ENCODE measurements at places on chromosomes 6 and 20.

DNA sequence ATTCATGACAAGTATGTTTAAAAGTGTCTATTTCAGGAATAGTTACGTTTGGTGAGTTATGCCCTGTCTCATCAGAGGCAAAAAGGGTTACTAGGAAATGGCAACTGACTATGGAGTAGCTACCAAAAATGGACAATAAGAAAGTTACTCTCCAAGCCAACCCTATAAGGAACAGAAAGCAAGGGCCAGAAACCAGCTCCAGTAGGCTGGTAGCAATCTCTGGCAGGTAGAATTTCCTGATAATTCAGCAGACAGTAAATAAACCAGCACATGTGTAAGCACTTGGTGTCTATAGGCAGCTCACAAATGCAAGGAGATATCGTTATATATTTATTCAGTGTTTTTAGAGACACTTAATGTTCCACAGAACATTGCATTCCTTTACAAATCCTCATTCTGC, 20.3 kb downstream of the SOX4 start:
- DNase-seq: no peak

GRCh38 chr20:54132612-54133433, 41.0 kb downstream of the CYP24A1 start:
- no peak for DNase-seq

GRCh38 chr6:93792746-93793145, 373.4 kb upstream of the EPHA7 start:
- DNase-seq: no peak

- no peak for DNase-seq
These were observed 89.4 kb downstream of the PACRG start for GRCh38 chr6:162817196-162817595.

DNA sequence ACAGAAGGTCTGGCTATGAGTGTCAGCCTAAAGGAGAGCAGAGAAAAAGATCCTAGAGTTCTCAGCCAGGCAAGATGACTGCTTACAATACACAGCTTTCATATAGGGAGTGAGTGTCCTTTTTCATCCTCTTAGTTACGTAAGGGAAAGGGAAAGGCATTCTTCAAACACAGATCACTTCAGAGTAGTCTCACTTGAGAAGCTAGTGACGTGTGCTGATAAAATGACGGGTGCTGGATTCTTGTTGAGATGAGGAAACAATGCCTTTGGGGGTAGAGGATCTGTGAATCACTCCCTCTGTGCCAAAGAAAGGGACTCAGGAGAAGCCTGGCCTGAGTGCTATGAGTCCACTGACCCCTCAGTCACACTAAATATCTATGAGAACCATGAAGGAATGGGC, 117.3 kb downstream of the QRSL1 start:
- DNase-seq: no peak

DNA sequence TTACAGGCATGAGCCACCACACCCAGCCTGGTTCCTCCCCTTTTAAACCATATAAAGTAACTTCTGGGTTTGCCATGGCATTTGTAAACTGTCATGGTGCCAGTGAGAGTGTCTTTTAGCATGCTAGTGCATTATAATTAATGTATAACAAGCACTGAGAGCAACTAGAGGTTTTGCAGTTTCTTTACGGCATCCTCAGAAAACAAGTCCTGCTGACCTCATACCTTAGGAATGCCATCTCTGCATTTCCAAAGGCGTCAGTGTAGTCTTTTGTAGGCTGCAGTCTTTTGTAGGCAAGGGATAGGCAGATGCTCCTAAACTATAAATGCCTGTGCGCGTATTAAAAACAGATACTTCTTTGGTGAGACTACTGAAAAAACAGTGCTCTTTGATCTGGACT, 75.0 kb upstream of the EZR start:
- no peak for DNase-seq

- no peak for DNase-seq
These were observed 285.7 kb downstream of the RNF144B start for GRCh38 chr6:18672852-18673251.

Measured in activated B cell treated with CpG ODN at 0.5 μM for 24 hours (primary cell).